Stimulated activated CD8-positive, alpha-beta memory T cell treated with anti-CD3 and anti-CD28 coated beads, Interleukin-4, amount 100 ng/mL, for 1 hour (primary cell): ENCODE measurements at places on chromosomes 7 and 10.

DNA sequence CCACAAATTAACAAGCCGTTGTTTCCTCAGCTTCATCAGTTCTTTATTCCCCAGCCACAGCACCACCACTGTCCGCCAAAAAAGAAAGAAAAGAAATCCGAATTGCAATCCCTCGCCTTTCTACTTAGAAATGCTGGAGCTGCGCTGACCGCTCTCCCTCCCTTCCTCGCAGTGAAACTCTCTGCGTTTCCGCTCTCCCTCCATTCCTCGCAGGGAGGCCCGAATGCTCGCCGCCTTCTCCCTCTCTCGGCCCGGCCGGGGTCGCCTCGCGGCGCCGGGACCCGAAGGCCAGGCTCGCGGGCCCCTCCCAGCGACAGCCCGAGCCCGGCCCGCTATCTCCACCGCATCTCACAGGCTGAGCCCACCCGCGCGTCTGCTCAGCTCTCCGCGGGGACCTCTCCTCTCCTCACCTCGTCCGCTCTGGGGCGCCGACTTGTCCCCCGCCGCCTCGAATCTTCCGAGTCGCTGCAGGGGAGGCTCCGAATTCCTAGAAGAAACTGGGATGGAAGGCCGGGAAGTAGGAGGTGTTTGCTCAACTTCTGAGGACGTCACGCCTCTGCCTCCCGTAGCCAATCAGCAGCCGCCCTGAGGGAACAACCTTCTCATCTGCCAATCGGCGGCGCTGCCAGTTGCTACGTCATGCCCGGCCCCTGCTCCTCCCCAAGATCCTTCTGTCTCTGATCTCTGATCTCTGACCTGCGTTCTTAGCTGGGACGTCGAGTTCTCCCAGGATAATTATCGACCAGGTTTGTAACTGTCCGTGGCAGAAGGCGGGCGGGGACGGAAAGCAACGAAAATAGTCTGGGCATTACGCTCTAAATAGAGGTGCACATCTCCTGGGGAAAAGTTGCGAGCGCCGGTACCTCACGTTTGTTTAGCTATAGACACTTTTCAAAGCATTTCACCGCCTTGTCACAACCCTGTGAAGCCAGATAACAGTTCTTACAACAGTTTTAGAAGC lies at the start of gene AASS:
Gene AASS (minus strand): TSS at position 499 of the 961 bp plus-strand sequence. CDS start 10,523 bp downstream, outside the sequence.
- peak; percentile 45 for DNase-seq

GRCh38 chr10:63446716-63447440 lies 18.9 kb downstream of the JMJD1C start:
- DNase-seq = no peak

- no peak for DNase-seq
Measured at GRCh38 chr7:55730197-55730596, 132.4 kb downstream of the SEPTIN14 start.

DNA sequence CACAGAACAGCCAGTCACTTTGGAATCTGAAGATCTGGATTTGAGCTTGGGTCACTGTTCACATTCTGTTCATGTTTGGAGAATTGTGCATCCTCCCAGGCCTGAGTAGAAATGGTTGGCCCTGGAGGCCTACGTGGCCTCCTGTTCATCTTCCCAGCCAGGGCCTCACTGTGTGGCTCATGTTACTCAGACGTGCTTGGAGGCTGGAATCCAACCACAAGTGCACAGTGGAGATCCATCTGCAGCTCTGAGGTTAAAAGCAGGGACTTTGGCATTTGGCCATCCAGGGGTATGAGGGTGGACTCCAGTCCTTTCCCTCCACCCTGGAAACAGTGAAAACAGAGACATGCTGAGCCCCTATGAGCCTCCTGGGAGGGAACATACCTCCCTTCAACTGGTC lies 709.0 kb upstream of the IGFBP3 start:
- no peak for DNase-seq

- DNase-seq = no peak
Measured at GRCh38 chr10:22564060-22564459, 150.3 kb downstream of the PIP4K2A start.

DNA sequence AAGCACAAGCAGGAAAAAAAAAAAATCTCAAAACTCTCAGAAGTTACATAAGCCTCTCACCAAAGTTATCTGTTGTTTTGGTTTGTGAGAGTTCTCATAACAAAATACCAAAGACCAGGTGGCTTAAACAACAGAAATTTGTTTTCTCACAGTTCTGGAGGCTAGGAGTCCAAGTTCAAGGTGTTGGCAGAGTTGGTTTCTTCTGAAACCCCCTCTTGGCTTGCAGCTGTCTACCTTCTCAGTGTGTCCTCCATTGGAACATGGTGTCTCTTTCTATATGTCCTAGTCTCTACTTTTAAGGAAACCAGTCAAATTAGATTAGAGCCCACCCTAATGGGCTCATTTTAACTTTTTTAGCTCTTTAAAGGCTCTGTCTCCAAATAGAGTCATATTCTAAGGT lies 44.9 kb downstream of the TNKS2 start:
- DNase-seq = no peak

GRCh38 chr10:107434854-107435253 lies 270.3 kb upstream of the SORCS1 start:
- no peak for DNase-seq

GRCh38 chr7:158317238-158318205 lies 270.1 kb downstream of the PTPRN2 start:
- DNase-seq = no peak

- DNase-seq = no peak
Measured at GRCh38 chr10:64574371-64574770, 1053.2 kb downstream of the REEP3 start.
